ENCODE measurements at places on chromosomes 6 and 20. TPM values are rescaled to one million over a fixed set of nuclear protein-coding genes. Genes with fewer than 3 reads are reported as not detected.

The AAR2 gene
- 48.4 TPM for total RNA-seq

The MCHR2 gene
- total RNA-seq = not detected

The CFB gene
- 0.60 TPM for total RNA-seq

The TMEM74B gene
- total RNA-seq = 0.37 TPM

The DZANK1 gene
- total RNA-seq = 1.3 TPM

The GRM1 gene
- not detected for total RNA-seq

The HSPA12B gene
- total RNA-seq = not detected

The ERMARD gene
- 14.6 TPM for total RNA-seq

The ZNF831 gene
- total RNA-seq = not detected

All from A375 (cell line).